Stimulated activated CD4-positive, alpha-beta T cell treated with anti-CD3 and anti-CD28 coated beads, TNF-alpha, amount 100 ng/mL, for 48 hours (primary cell): ENCODE measurements at places on chromosomes 4 and X.

- DNase-seq, result no peak
Observed at GRCh38 chr4:174564529-174564928, 42.2 kb upstream of the HPGD start.

DNA sequence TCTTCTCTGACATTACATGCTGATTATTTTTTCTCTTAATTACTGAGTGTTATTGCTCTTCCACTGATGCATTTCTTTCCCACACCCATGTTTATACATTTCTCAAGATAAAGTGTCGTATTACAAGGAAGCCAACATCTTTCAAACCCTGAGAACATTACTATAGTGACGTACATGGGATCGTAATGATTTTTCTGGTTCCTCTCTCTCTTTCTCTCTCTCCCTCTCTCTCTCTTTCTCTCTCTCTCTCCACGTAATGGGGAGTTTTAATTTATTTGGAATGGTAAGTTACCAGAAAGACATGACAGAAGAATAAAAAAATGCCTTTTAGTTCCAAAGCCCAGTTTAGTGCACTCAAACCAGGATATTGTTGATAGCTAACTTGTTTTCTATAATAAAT lies 40.4 kb upstream of the MAPK10 start:
- DNase-seq, result no peak

DNA sequence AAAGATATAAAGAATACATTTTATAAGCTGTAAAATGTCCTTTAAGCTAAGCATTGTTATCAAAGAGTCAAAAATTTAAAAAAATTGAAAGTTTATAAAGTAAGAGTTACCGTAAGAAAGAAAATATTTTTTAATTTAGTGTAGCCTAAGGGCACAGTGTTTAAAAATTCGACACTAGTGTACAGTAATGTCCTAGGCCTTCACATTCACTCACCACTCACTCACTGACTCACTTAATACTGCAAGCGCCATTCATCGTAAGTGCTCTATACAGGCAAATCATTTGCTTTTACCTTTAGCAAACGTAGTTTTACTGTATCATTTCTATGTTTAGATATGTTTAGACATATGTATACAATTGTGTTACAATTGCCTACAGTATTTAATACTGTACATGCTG lies 20.2 kb downstream of the GLRA3 start:
- DNase-seq, result no peak

DNA sequence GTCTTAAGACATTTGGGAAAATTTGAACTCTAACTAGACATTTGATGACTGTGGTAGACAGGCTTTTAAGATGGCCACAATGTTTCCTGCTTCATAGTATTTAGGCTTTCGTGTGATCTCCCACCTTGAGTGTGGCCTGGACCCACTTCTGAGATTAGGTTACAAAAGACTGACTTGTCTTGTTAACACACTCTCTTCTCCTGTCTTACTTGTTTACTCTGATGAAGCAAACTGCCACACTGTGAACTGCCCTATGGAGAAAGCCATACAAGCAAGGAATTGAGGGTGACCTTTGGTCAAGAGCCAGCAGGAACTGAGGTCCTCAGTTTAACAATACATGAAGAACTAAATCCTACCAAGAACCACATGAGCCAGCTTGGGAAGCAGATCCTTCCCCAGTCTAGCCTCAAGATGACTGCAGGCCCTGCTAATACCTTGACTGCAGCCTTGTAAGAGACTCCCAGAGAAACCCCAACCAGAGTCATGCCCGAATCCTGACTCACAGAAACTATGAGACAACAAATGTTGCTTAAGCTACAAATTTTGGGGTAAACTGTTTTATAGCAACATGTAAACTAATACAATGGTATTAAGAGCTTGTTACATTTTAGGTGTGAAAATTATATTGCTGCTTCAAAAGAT lies 20.3 kb downstream of the UBA6 start:
- DNase-seq, result no peak

GRCh38 chr4:5474756-5475155 lies 233.6 kb downstream of the EVC2 start:
- DNase-seq, result no peak

DNA sequence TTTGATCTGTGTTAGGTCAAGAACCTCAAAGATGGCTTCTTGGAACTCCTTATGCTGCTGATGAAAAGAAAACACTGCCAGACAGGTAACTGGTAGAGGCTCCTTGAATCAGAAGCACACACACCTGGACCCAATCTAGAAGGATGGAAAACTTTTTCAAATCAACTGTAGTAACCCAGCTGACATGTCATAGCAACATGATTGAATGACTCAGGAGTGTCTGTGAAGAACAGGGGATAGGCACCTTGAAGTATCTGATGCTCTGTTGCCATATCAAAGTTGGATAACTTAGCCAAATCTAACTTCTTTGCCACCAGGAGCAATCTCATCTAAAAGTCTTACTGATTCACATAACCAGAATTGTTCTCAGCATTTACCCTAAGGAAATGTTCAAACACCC lies 98.8 kb downstream of the ELOVL6 start:
- DNase-seq, result no peak

- no peak for DNase-seq
Observed at GRCh38 chr4:110198435-110199416, at the start of gene ELOVL6. TSS of gene ELOVL6 (minus strand) at chr4:110198615. CDS start at chr4:110198335, 280 bp downstream.

DNA sequence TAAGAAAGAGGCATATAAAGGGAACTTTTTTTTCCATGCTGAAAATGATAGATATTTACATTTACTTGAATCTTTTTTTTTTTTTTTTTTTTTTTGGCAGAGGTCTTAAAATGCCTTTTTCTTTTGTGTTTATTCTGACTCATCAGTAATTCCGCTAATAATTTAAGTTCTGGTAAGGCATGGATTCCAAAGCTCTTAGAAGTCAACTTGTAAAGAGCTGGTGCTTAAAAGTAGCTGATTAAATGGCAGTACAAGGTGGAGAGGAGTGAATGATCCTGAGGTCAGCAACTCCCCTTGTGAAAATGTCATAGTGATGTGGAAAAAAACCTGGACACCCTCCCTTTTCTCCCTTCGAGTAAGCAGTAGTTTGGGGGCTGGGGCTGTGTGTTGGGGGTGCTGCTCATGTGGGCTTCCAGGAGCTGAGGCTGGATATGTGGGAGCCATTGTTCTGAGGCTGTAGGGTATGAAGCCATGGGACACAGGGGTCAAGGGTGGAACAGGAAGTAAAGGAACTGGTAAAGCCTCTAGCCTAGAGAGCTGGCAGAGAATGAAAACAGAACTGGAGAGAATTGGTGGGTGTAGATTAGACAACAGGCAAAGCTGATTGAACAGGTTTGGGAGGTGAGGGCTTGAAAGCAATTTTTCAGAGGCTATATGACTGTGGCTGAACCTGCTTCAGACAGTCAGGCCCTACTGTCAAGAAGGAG lies 41.0 kb upstream of the PITX2 start:
- DNase-seq, result no peak

- no peak for DNase-seq
Observed at GRCh38 chrX:46841346-46841745, 4.5 kb downstream of the RP2 start.

DNA sequence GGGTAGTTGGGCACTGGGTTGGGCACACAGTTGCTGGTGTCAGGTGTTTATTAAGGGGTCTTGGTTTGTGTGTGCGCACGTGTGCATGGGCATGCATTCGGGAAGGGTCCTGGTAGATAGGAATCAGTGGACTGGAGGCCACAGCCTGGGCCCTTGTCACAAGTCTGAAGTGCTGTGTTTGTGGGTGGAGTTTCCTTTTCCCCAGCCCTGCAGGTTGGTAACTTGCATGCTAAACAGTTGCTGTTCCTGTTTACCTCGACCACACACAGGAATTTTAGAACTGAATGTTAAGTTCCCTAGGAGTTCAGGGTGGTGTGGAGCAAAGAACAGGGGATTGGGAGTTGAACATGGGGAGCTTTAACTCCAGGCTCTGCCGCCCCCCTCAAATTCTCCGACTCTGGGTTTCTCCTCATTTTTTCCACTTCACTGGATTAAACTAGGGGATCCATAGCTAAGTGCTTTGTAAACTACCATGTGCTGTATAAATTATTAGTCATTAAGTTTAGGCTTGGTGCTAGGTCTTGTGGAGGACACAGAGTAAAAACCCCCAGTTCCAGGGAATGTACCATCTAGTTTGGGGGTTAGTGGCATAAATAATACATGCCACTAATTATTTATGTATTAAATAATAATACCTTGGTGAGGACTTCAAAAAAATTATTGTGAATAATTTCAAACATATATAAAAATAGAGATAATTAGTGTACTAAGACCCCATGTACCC lies 49.0 kb downstream of the STARD8 start:
- DNase-seq, result no peak

DNA sequence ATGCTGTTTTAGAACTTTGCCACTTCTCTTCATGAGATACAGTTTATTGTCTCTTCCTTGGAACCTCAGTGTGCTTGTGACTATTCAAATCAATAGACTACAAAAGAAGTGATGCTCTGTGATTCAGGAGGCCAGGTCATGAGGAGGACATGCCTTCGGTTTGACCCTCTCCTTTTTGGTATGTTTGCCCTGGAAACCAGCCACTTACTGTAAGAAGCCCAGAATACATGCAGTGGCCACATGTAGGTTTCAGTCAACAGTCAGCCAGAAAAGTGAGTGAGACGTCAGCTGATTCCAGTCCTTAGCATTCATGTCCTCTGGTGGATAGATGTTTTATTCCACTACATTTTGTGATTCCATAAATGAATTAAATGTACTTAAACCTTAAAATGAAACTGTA lies 328.7 kb downstream of the PCDH18 start:
- no peak for DNase-seq

GRCh38 chr4:5211282-5211839 lies 160.1 kb downstream of the STK32B start:
- no peak for DNase-seq

GRCh38 chr4:150302553-150302952 lies 224.3 kb downstream of the DCLK2 start:
- DNase-seq, result peak; percentile 15

- no peak for DNase-seq
Observed at GRCh38 chr4:158912806-158913205, 144.0 kb downstream of the FNIP2 start.

DNA sequence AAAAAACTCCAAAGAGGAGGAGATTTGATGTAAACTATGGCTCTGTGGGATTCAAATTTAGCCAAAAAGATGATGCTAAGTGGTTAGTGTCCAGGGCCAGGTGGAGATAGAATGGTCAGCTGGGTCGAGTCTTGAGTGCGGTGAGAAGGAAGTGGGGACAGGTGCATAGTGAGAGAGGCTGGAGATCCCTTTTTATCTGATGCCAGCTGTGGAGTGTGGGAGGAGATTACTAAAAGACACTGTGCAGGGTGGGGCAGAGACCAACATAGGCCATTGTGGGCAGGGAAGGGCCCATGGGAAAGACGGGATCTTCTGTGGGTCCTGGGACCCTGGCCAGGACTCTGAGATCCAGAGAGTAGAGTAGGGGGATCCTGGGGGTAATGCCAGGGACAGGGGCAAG lies 34.6 kb upstream of the LEF1 start:
- no peak for DNase-seq

- DNase-seq, result peak; percentile 17
Observed at GRCh38 chr4:113760795-113761619, 531 bp downstream of the CAMK2D start.

DNA sequence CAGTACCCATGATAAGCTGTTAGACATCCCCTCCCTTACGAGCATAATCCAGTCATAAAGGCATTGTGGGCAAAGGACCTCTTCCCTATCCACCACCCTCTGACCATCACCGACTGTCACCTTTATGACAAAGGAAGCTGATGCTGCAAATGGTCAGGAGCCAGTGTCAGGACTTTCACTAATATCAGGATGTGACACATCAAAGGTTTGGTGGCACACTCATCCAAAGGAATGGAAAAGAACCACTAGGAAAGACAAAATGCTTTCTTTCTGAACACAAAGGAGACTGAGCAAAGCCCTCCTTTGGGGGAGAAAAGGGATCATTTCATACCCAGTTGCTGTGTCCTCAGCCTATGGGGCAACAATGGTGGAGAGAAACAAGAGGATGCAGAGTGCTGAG lies 66.9 kb upstream of the PROM1 start:
- no peak for DNase-seq

GRCh38 chr4:89245459-89245858 lies 62.1 kb downstream of the GPRIN3 start:
- no peak for DNase-seq

- DNase-seq, result no peak
Observed at GRCh38 chrX:110327336-110327735, 9.5 kb upstream of the AMMECR1 start.

DNA sequence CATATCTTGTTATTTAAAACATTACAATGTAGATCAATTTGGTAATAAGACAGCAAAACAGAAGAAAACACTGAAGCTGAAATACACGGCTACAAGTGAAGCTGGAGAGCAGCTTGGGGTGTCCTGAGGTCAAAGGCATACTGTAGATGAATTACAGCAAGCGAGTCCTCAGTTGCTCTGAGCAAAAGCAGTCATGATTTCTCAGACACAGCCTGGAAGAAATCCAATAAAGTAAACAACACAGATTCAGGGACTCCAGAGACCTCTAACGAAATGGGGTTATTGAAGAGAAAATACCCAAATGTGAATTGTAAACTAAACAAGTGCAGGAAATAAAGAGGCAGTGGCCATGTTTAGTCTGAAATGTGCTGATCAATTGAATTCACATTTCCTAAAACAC lies 324.4 kb downstream of the CAMK2D start:
- DNase-seq, result no peak

DNA sequence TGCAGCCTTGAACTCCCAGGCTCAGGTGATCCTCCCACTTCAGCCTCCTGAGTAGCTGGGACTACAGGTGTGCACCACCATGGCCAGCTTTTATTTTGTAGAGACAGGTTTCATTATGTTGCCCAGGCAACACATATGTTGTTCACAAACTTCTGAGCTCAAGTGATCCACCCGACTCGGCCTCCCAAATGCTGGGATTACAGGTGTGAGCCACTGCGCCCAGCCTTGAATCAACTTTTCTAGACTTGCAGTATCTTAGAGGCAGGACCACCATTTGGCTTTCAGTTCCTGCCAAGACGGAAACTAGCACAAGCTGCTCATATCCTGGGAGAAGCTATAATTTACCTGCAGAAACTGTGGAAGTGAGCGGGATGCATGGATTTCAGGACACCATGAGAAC lies 19.9 kb downstream of the NAT8L start:
- no peak for DNase-seq

DNA sequence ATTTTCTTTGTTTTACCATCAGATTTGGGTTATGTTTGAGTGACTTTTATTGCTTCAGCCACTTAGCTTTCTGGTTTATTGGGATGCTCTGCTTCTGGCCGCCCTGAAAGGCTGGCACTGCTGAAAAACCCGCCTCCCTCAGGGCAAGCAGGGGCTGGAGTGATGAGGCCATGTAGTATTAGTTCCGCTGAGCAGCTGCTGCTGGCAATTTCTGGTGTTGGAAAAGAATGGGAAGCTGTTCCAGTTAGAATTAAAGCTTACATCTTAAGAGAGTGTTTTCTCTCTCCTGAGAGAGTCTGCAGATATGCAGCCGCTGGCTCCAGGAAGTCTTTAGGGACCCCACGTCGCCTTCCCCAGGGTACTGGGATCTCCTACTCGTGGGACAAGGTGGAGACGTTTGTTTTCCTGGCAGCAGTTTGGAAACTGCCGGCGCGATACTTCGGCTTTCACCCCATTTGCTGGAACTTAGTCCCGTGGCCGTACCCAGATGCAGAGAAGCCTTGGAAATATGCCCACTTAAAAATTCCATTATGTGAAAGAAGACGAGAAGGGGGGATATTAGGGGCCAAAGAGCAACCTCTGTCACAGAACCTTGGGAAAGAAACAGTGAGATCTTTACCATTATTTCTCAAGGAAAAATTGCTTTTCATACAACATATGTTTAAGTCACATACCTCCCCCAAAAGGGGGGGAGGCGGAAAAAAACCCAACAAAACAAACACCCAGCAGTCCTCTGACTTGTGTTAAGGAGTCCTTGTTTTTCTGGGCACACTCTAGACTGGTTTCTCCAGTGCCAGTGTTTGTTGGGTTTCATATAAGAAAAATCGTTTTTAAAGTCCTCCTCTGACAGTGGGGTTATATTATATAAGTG lies 72.6 kb downstream of the TMEM131L start:
- no peak for DNase-seq
